NCI-H2081 (cell line): ENCODE measurements at places on chromosomes 7 and 10.

DNA sequence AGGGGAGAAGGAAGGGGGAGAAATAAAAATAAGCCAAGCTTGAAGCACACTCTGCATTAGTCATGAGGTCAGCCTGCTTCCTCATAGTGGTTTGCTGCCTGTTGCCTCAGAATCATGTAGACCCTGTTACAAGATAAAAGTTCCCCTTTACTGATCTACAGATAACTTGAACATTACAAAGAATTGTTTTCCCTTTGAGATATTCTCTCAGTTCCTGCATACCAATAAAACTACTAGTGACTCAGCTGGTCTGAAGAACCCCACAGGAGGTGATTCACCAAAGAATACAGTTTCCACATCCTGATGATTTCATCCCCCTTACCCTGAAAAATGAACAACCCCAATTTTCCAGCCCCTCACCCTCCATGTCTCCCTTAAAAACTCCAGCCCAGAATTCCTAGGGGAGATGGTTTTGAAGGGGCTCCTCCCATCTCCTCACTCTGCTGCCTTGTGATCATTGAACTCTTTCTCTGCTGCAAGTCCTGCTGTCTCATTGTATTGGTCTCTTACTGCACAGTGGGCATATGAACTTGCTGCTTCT is 31.5 kb upstream of the NRP1 start:
- no peak for DNase-seq

GRCh38 chr10:73220989-73221388 is 26.1 kb downstream of the DNAJC9 start:
- DNase-seq = no peak

- peak; percentile 52 for DNase-seq
These were observed 55.4 kb downstream of the SLC37A3 start for GRCh38 chr7:140342727-140343514.

DNA sequence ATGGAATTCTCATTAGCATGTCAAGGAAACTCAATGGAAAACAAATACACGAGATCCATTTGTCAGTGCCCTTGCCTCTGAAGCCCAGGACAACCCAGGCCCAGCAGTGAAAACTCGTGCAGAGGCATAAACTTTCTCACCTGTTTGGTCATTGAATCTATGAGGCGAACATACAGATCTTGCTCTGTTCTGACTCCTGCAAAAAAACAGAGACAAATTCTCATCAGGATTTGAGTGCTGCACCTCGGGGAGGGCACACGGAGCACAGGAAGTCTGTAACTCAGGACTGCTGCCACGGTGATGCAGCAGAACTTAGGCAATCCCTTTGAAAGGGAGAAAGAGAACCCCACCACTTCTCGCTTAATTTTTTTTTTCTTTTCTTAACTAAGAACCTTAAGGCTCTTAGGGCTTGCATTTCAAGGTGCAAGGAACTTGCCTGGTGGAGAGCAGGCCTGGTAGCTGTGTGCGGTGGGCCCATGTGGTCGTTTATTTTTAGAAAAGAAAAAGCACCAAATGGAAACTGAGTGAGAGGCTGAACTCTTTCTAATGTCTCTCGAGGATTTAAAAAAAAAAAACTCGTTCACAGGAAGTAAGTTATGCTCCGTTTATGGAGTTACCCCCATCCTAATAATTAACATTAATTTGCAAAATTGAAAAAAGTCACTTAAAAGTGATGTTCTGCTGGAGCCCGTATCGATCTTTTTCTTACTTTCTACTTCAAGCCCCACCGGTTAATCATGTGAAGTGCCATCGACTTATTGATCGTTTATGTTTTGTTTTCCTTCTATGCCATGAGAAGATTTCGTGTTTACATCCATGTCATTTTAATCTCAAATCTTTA is 1.8 kb downstream of the EBF3 start:
- no peak for DNase-seq

DNA sequence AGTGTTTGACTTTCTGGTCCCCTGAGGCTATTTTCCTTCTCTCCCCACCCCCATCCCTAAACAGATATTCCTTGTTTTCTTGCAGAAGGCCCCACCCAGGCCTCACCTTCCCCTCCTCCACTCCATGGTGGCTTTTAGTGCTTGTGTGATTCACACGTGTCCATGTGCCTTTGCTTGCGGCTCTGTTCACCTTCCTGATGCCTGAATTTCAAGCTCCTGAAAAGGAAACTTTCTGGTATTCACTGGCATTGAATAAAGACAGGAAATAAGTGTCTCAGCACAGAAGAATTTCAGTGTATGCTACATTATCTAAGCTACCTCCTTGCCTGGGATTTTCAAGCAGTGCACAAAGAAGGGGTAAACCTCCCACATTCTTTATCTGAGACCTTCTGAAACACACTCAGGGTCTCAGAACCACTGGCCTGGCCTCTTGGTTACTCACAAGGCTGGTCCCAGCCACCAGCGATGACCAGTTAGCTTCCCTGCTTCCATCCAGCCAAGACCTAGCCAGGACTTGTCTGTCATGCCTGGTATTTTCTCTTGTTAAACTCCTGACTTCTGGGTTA is 17.2 kb upstream of the UBE2H start:
- DNase-seq = no peak

DNA sequence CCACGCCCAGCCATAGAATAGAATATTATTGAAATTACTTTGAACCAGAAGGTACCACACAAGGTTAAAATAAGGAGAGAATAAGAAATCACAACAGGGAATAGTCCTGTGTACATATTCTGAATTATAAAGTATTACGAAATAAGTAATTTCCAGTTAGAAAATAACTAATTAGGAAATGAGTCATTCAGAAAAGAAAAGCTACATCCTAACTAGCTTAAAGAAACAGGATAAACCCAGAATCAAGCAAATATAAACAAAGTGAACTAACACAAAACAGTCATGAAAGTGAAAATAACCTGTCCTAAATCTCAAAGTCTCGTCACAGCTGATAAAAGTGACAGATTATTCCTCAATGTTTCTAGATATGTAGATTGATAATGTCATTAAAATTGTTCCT is 74.8 kb upstream of the NEBL start:
- DNase-seq = no peak

- DNase-seq = no peak
These were observed 121.6 kb downstream of the CREB5 start for GRCh38 chr7:28533731-28534531.

- DNase-seq = no peak
These were observed 83.8 kb downstream of the ABCA13 start for GRCh38 chr7:48255046-48255445.

- no peak for DNase-seq
These were observed 3.5 kb downstream of the KCP start for GRCh38 chr7:128906766-128907559.

- no peak for DNase-seq
These were observed 221.0 kb downstream of the AUTS2 start for GRCh38 chr7:69819333-69819705.

DNA sequence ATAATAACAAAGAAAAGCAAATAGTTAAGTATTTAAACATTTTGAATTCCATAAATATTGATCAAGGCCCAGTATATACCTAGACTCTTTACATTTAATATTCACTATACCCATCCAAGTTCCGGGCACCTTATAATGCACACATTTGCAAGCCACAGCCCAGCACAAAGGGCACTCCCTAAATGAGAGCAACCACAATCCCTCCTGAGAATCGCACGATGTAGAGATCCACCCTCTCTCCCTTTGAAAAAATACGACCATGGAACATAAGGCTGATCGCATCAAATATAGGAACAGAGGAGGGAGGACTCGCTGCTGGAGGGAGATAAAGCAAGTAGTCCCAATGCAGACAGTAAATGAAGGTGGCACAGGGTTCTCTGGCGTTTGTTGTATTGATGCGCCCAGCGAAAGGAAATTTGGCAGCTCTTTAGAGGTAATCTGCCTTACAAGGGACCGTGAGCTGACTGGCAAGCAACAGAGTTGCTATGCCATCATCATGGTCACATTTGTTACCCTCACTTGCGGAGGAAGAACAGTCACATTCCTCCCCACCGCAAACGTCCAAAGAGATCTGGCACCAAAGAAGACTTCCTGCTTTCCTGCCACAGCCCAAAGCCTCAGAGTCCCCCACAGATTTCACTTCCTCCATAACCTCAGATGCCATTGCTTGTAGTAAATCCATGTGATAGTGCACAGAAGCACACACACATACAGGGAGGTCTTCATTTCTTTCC is 16.1 kb upstream of the TAS2R40 start:
- no peak for DNase-seq

DNA sequence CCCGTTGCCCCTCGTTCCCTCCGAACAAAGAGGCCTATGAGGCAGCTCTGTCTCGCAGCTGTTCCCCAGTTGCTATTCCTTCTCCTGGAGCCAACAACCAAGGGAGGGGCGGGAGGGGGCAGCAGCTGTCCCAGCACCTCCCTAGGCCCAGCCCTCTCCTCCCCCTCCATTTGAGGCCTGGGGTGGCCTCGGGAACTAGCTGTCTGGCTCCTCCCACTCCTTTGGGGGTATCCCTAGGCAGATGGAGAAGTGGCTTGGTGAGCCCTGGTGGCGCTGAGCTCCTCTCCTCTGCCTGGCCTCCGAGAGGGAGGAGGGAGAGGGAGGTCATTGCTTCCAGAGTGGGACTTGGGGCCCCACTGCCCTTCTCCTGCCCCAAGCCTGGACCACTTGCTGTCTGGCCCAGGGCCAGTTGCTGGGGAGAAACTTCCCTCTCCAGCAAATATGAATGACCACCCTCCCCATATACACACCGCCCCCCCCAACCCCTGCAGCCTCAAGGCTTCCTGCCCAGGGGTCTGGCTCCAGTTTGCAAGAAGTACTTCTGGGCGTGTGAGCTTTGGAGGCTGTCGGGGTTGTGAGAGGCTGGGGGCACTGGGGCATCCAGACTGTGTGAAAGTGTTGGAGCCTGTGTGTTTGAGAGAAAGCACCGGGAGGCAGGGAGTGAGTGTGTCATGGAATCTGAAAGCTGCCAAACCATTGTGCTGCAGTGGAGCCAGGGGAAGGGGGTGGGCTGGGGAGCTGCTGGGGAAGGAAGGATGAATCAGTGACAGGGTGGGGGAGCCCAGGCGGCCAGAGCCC is 3.1 kb downstream of the FLNC start:
- DNase-seq = peak; percentile 14

GRCh38 chr10:17771017-17771416 is 19.0 kb downstream of the TMEM236 start:
- no peak for DNase-seq

DNA sequence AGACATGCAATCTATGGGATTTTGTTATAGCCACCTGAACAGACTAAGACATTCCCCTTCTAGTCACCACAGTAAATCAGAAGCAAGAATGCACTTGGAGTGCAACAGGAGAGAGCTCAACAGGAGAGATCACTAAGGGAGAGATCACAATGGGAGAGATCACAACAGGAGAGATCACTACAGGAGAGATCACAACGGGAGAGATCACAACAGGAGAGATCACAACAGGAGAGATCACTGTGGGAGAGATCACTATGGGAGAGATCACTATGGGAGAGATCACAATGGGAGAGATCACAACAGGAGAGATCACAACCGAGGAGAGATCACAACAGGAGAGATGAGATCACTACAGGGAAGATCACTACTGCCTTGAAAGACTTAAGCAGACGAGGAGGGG is 238.5 kb upstream of the PITRM1 start:
- no peak for DNase-seq

- DNase-seq = no peak
These were observed at the start of gene FOXL3 for GRCh38 chr7:289756-290553. TSS of gene FOXL3 (plus strand) at chr7:290170. CDS start at chr7:290170, 0 bp downstream.

DNA sequence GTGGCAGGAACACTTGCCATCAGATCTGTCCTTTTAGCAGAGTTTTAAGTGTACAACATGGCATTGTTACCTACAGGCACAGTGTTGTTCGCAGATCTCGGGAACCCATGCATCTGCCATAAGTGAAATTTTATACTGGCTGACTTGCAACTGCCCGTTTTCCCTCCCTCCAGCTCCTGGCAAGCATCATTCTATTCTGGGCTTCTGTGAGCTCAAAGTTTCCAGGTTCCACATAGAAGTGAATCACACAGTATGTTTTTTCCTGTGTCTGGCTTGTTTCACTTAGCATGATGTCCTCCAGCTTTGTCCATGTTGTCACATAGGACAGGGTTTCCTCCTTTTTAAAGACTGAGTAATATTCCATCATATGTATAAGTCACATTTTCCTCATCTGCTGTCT is 56.6 kb downstream of the C10orf143 start:
- DNase-seq = no peak

DNA sequence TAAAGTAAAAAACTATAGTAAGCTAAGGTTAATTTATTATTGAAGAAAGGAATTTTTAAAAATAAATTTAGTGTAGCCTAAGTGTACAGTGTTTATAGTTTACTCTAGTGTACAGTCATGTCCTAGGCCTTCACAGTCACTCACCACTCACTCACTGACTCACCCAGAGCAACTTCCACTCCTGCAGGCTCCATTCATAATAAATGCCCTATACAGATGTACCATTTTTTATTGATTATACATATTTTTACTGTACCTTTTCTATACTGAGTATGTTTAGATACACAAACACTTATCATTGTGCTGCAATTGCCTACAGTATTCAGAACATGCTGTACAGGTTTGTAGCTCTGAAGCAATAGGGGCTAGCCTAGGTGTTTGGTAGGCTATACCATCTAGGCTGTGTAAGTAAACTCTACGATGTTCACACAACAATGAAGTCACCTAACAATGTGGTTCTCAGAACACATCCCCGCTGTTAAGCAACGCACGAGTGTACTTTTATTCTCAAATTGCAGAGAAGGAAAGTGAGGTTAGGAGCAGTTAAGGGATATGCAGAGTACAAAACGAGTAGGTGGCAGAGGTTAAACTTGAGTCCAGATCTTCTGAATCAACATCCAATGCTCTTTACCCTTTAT is 38.9 kb upstream of the PLCE1 start:
- no peak for DNase-seq

- no peak for DNase-seq
These were observed 88.0 kb downstream of the CPED1 start for GRCh38 chr7:121076350-121077164.

GRCh38 chr7:135481598-135481979 is 28.3 kb downstream of the CNOT4 start:
- no peak for DNase-seq

DNA sequence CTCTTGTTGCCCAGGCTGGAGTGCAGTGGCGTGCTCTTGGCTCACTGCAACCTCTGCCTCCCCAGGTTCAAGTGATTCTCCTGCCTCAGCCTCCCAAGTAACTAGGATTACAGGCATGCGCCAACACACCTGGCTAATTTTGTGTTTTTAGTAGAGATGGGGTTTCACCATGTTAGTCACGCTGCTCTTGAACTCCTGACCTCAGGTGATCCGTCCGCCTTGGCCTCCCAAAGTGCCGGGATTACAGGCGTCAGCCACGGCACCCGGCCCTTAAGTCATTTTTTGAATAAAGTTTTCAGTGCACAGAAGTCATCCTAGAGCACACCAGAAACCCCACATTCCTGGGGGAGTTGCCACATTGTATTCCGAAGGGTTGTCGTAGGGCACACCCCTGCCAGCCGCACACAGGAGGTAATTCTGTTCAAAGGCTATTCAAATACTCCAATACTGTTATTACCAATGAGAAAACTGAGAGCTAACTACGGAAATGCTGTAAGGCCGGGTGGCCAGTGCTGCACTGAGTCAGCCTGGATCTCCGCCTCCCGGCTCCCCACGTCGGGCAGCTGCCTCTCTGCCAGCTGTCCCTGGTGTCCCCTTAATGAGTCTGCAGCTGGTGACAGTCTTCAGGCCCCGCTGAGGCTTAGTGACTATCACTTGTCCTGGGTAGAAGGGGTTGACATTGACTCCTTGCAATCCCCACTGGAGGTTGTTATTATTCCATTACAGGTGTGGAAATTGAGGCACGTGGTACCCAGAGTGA is 8.6 kb upstream of the RFC2 start:
- no peak for DNase-seq

GRCh38 chr7:52938455-52939133 is 96.8 kb upstream of the POM121L12 start:
- DNase-seq = no peak
